Activated T-cell treated with anti-CD3 and anti-CD28 coated beads, Interleukin-2, amount 50 U/mL, for 48 hours (primary cell): ENCODE measurements at places on chromosomes 16 and 17.

DNA sequence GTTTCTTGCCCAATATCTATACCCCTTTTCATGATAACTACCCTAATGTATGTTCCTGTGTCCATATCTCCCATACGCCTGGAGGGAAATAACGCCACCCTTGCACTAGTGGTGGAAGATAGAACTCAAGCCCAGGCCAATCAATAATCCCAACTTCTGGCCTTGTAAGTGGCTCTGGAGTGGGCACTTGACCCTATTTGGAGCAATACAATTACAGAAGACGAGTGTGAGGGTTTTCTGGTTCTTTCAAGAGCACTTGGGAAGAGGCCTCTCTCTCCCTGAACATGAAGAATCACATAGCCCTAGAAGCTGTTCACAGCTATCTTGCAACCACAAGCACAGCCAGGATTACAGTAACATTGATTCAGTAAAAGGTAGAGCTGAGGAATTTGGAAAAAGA lies 217.9 kb downstream of the RAB11FIP4 start:
- no peak for DNase-seq

DNA sequence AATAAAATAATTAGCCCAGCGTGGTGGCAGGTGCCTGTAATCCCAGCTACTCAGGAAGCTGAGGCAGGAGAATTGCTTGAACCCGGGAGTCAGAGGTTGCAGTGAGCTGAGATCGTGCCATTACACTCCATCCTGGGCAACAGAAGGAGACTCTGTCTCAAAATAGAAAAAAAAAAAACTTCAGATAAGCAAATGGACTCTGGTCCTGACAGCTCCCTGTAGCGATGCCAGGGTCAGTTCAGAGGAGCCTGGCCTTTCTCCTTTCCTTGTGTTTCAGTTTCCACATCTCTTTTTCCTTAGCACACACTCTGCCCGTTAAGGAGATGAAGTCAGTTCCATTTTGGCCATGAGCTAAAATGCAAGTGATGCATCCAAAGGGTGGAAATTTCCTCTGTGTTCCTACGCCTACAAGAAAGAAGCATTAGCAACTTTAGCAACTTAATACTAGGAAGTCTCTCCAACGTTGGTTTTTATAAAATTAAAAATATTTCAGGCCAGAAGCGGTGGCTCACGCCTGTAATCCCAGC lies 11.6 kb upstream of the GRB2 start:
- no peak for DNase-seq

- no peak for DNase-seq
These were observed 195.3 kb downstream of the GSG1L start for GRCh38 chr16:27868180-27868579.

GRCh38 chr17:56723421-56723820 lies 110.3 kb downstream of the C17orf67 start:
- no peak for DNase-seq

GRCh38 chr17:31112001-31112661 lies 17.4 kb downstream of the NF1 start:
- no peak for DNase-seq

DNA sequence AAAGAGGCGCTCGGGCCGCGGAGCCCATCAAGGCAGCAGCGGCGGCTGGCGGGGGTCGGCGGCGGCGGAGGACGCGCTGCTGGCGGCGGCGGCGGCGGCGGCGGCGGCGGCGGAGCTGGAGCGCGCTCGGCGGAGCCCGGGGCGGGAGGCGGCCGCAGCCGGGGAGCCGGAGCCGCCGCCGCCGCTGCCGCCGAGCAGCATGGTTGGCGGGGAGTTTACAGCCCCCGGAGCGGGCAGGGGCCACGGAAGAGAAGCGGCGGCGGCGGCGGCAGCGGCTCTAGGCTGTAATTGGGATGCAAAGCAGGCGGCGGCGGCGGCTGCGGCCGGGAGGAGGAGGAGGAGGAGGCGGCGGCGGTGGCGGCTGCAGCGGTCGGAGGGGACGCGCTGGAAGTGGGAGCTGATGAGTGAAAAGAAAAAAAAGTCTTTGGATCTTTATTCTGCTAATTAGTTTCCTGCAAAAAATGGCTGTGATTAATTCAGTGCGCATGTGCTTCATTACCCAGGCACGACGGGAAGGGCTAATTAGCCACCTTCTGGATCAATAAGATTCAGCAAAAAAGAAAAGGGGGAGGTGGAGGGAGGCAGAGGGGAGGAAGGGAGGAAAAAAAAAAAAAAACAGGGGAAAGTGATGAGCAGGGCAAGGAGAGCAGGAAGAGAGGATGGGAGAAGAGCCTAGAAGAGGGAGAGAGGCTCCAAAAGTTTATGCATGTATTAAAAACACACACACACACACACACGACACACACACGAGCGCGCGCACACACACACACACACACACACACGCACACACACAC lies 10.9 kb upstream of the ZFHX3 start:
- DNase-seq: no peak

GRCh38 chr16:50916040-50916439 lies 174.2 kb downstream of the CYLD start:
- DNase-seq: no peak

DNA sequence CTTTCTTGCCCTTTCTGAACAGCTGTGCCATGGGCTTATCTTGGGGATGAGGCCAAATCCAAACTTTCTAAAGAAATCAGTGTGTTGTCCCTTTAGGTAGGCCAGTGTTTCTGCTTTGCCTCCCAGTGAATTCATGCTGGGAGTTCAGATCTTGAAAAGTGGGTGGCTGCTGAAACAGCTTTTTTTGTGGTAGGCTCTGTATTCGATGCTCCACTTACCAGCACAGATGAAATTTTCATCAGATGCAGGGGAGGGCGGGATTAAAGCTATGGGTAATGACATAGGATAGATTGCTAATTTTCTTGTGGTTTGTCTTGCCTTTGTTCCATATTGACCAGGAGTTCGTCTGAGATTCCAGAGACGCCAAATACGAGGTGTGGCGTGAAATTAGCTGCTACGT lies 2.8 kb downstream of the SOCS7 start:
- DNase-seq: no peak

DNA sequence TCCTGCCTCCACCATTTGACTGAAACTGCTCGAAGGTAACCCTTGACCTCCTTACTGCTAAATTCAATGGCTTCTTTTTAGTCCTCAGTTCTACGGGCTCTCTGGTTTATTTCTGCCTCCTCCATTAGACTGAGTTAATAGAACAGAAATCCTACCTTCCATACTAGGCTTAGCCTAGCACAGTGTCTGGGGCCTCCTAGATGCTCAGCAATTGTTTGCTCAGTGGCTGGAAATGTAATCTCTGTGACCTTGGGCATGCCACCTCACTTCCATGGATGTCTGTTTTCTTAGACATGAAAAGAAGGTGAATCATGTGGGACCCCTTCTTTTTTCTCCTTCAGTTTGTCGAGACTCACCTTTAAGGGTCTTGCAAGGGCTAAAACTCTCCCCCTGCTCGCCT lies 19.7 kb downstream of the NXPH3 start:
- no peak for DNase-seq

- DNase-seq: no peak
These were observed 46.0 kb upstream of the ERCC4 start for GRCh38 chr16:13873835-13874438.

DNA sequence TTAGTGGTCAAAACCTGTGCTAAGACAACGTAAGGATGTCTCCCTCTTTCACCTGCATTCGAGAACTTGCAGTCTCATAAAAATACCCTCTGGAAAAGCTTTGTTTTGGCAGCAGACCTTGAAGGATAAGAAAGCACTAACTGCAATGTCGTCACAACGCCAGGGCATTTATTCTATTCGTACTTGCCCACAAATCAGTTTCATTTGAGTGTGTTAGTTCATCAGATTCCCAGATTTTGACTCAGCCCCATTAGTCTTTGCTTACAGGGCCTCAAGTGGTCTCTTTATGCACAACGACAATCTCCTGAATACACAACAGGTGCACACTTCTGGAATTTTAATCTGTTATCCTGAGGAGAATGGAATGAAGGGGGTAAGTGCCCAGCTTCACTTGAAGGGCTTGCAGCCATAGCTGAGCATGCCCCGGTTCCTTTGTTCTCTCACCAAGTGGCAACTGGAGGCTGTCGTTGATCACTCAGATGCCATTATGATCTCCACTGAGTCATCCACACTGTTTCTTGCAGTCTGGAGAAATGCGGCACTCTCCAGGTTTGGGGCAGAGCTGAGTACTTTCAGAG lies 58.8 kb downstream of the CLEC19A start:
- DNase-seq: no peak

- no peak for DNase-seq
These were observed 95.9 kb downstream of the RPTOR start for GRCh38 chr17:80640366-80641084.

- DNase-seq: peak; percentile 79
These were observed 4.3 kb upstream of the APRT start for GRCh38 chr16:88815901-88816589.

DNA sequence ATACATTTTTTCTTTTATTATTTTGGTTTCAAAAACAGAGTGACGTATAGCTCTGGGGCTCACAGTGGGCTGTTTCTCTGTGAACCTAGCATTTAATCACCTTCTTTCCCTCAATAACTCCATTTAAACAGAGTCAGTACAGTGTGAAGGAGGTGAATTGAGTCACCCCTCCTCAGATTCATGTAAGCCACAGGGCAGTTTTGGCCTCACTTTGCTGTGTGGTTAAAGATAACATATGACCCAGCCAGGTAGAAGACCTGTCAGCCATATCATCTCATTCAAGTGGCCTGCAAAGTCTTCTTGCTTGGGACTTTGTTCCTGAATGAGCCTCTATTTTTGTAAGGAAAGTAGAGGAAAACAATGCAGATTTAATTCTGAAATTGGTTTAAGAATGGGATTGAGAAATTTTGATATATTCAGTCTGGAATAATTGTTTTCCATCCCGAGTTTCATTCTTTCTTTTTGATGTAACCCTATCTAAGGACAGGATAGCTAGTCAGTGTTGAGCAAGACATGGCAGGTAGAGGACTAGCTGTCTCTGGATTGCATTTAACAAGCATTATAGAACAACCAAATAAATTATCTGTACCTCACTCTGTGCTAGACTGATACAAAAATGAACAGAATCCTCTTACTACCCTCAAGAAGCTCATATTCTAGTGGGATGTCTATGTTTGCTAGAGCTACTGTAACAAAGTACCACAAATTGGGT lies 13.1 kb downstream of the MAP2K6 start:
- DNase-seq: no peak

GRCh38 chr16:30527635-30528178 lies 1.3 kb upstream of the ZNF768 start:
- no peak for DNase-seq

GRCh38 chr17:77542551-77543490 lies 402.1 kb downstream of the SEC14L1 start:
- DNase-seq: peak; percentile 72

GRCh38 chr16:64738321-64738960 lies 383.4 kb downstream of the CDH11 start:
- DNase-seq: no peak

GRCh38 chr16:80883816-80884215 lies 79.4 kb upstream of the CDYL2 start:
- DNase-seq: no peak

GRCh38 chr16:76222853-76223252 lies 54.3 kb upstream of the CNTNAP4 start:
- no peak for DNase-seq
